K562 (cell line): ENCODE measurements at places on chromosomes 2 and 18. TPM values are rescaled to one million over a fixed set of nuclear protein-coding genes. Genes with fewer than 3 reads are reported as not detected.

UNC50 gene
- total RNA-seq = 31.2 and 31.9 TPM in 2 replicates

ASB18 gene
- total RNA-seq = not detected in 2 replicates

GRCh38 chr2:222303828-222304736 lies 5.3 kb upstream of the PAX3 start:
- no peaks in the 10 kb centered on the region for H3K36me3 ChIP-seq
- H3K4me3 ChIP-seq = no peak overlapping the region
- H3K4me1 ChIP-seq = no peaks in the 10 kb centered on the region
- no peaks in the 10 kb centered on the region; the same call in 1 of the 3 replicates for H3K27me3 ChIP-seq

- no peaks in the 10 kb centered on the region for H3K4me1 ChIP-seq
- no peak overlapping the region for H3K27ac ChIP-seq
- no peak overlapping the region for H3K4me3 ChIP-seq
- H3K36me3 ChIP-seq = no peaks in the 10 kb centered on the region
- DNase-seq = peak; percentile 8
These were observed 216.3 kb downstream of the BCL11A start for GRCh38 chr2:60337142-60337497.

DNA sequence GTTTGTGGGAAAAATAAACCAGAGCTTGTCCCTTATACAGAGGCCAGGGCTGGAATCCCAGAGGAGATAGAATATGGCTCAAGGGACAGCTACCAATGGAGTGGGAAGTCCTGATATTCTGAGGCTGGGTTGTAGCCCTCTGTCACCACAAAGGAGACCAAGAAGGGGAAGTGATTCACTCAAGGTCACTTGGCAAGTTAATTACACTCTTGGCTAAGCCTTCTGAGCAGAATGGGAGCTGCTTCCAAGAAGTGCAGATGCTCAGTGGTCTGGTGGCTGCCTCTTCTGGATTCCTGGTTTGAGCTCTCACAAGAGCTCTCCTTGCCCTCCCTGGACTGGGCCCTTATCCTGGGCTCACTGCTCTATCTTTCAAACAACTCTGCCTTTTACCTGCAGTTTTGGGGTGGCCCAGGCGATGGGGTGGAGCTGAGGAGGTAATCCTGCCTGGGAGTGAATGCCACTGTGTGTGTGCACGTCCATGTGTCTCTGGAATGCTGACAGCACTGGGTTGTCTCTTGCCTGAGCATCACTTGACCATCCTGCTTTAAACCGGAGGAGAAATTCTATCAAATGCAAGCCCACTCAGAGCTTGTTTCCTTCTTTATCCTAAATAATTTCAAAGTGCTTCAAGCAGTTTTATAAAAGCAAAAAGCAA lies 168.2 kb downstream of the KCNS3 start:
- no peaks in the 10 kb centered on the region for H3K36me3 ChIP-seq
- DNase-seq = no peak
- no peak overlapping the region for H3K27ac ChIP-seq
- no peaks in the 10 kb centered on the region for H3K4me1 ChIP-seq
- no peak overlapping the region for H3K4me3 ChIP-seq
- H3K27me3 ChIP-seq = no peaks in the 10 kb centered on the region

- no peaks in the 10 kb centered on the region for H3K27me3 ChIP-seq
- peak; percentile 39 for DNase-seq
- H3K36me3 ChIP-seq = no peaks in the 10 kb centered on the region
- H3K4me1 ChIP-seq = peaks cover 19% of the 10 kb centered on the region
These were observed 70.5 kb upstream of the IGFBP5 start for GRCh38 chr2:216765761-216766262.

DNA sequence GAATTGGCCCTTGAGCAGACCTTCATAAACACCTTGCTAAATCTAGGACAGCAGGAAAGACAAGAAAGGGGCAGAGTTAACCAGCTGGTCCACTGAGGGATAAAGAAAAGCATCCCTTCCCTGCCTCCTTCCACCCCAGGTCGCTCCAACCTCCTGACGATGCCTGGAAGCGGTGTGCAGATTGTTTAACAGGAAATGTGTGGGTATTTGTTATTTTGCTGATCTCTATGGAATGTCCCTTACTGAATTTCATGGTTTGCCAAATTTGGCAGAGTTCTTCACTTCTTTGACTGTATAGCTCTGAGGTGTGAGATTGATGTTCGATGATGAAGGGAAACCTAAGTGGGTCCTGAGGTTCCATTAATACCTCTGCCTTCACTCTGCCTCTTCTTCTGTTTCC lies 72.9 kb downstream of the MAP3K20 start:
- H3K27me3 ChIP-seq = no peaks in the 10 kb centered on the region
- H3K4me1 ChIP-seq = no peaks in the 10 kb centered on the region
- no peak overlapping the region for H3K4me3 ChIP-seq
- H3K36me3 ChIP-seq = no peaks in the 10 kb centered on the region

DNA sequence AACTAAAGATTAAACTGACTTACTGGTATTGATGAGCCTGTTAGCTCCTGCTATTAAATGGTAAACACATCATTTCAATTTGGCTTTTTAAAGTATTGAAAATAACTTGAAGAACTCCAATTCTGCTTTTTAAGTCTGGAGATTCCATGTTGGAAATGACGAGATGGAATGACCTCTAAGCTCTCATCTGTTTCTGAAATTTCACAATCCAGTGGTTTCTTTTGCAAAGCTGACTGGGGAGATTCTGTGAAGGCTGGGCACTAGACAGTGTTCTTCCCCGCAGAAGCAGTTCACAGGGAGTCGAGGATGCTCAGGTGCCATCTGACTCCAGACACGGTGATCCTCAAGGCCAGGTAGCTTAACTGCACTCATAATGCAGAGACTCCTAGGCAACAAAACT lies 44.7 kb downstream of the DHRS9 start:
- H3K4me1 ChIP-seq = peaks cover 16% of the 10 kb centered on the region; the same call in 2 of the 3 replicates
- no peak for DNase-seq
- no peak overlapping the region for H3K27ac ChIP-seq
- H3K27me3 ChIP-seq = no peaks in the 10 kb centered on the region

OTX1 gene
- total RNA-seq = 6.4 and 7.1 TPM in 2 replicates

TEKT4 gene
- total RNA-seq = 0.51 and 0.58 TPM in 2 replicates

DNA sequence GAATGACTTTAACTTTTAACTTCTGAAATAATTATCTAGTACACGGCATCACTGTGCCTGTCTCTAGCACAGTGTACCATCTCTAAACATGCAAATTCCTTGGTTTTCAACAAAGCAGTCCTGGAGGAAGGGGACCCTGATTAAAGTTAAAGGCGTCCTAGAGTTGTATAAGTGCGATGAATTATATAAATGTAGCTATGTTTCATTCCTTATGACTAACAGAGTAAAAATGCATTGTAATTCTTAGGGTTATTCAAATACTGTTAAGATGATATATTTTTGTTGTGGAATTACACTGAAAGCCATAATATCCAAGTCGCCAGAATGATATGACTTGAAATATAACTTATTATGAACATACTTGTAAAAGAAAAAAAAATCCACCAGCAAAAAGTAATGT lies 544.9 kb upstream of the LINC00305 start:
- DNase-seq = no peak
- no peak overlapping the region for H3K27ac ChIP-seq
- H3K4me3 ChIP-seq = no peak overlapping the region
- no peaks in the 10 kb centered on the region for H3K4me1 ChIP-seq

GRCh38 chr18:7079231-7079630 lies 38.4 kb downstream of the LAMA1 start:
- H3K4me1 ChIP-seq = no peaks in the 10 kb centered on the region
- no peak for DNase-seq
- no peak overlapping the region for H3K27ac ChIP-seq
- H3K4me3 ChIP-seq = no peak overlapping the region
- H3K36me3 ChIP-seq = no peaks in the 10 kb centered on the region

GRCh38 chr18:33097126-33097525 lies 324.3 kb upstream of the KLHL14 start:
- DNase-seq = no peak
- H3K36me3 ChIP-seq = no peaks in the 10 kb centered on the region
- H3K4me1 ChIP-seq = no peaks in the 10 kb centered on the region
- H3K27ac ChIP-seq = no peak overlapping the region
- H3K4me3 ChIP-seq = no peak overlapping the region

- DNase-seq = peak; percentile 78
- peak within 1 kb of the TSS; percentile 76 for H3K4me3 ChIP-seq
- H3K36me3 ChIP-seq = peaks cover 16% of the 10 kb centered on the region
- H3K27me3 ChIP-seq = no peaks in the 10 kb centered on the region
- H3K27ac ChIP-seq = peak within 1 kb of the TSS; percentile 81
These were observed at the start of gene FECH for GRCh38 chr18:57586251-57587049. TSS of gene FECH (minus strand) at chr18:57586702. CDS start at chr18:57586620, 82 bp downstream.

DNA sequence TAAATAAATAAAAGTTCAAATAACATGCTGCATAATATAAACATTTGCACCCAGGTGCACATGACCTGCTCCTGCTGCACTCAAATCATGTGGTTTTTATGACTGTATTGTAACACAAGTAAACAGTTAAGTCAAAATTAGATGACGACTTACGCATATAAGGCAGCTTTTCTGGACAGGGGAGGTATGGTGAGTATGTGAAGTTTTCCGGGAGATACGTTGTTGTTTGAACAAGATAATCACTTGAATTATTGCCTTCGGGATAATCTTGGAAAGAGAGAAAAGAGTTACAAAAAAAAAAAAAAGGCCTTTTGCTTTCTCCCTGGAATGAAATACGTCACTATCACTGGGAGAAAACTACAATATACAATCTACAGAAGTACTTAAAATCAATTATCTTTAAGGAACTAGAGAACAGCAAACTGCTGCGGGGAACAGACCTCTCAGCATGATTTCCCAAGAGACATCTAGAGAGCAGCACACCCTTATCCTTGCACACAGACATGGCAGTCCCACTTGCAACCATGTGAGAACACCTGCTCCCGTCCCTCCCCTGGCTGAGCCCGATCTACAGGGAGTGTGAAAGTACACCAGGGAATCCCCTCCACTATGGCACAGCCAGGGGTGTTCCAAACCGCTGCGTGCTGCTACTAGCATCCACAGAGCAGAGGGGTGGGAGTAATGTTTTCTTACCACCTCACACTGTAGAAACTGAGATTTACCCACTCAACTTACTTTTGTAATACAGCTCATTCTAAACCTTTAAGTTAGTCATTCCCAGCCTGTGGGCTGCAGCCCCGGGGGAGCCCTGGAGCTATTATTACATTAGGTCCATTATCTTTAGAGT lies 26.3 kb downstream of the B4GALT6 start:
- H3K36me3 ChIP-seq = no peaks in the 10 kb centered on the region
- no peaks in the 10 kb centered on the region for H3K27me3 ChIP-seq
- no peak overlapping the region for H3K27ac ChIP-seq
- H3K4me1 ChIP-seq = no peaks in the 10 kb centered on the region
